ENCODE measurements at places on chromosomes 7 and 10.

- DNase-seq: no peak
These were observed 9.6 kb upstream of the VWC2 start for GRCh38 chr7:49763791-49764190.

DNA sequence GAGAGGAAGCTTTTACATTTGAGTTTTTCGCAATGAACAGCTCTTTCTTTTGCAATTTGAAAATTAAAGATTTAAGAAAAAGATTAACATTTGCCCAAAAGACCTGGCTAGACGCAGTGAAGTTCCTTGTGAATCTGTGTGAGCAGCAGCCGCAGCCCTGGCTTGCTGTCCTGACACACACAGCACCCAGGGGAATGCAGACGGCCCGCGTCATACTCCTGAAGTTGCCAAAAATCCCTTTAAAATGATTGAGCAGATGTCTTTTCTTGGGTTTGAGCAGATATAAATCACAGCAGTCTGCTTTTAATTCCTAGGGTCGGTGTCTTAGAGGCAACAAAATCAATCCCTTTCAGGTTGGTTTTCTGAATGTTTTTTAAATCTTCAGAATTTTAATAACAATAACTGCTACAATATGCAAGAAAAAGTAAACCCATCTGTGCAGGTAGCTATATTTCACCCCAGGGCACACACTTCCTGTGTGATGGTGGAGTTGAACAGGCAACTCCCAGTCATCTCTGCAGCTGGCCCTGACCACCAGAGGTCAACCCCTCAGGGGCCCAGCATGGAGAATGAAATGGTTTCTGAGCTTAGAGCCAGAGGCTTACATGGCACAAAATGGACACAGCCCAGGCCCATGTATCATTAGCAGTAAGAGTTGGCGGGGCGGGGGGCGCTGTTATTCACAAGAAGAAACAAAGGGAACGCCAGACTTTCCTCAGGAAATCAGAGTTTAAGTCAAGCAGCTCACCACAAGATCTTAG is 32.2 kb upstream of the TRIL start:
- no peak for DNase-seq

GRCh38 chr7:7946486-7946885 is 22.1 kb upstream of the GLCCI1 start:
- DNase-seq: no peak

GRCh38 chr7:150317748-150318444 is 5.3 kb upstream of the LRRC61 start:
- DNase-seq: no peak

DNA sequence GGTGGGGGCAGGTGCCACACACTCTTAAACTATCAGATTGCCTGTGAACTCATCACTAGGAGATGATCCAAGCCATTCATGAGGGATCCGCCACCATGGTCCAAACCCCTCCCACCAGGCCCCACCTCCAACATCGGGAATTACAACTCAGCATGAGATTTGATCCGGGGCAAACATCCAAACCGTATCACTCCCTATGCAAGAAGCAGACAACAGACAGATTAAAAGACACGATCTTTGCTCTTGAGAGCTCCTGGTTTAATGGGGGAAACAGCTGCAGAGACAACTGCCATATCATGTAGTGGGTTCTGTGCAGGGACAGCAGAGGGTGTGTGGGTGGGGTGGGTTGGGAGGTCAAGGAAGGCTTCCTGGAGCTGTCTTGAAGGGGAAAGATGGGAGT is 123.6 kb downstream of the EMX2 start:
- DNase-seq: no peak

GRCh38 chr10:84715911-84716310 is 387.5 kb downstream of the CCSER2 start:
- peak; percentile 58 for DNase-seq

Data from KBM-7 (cell line).